ENCODE measurements at places on chromosomes 4 and X.

DNA sequence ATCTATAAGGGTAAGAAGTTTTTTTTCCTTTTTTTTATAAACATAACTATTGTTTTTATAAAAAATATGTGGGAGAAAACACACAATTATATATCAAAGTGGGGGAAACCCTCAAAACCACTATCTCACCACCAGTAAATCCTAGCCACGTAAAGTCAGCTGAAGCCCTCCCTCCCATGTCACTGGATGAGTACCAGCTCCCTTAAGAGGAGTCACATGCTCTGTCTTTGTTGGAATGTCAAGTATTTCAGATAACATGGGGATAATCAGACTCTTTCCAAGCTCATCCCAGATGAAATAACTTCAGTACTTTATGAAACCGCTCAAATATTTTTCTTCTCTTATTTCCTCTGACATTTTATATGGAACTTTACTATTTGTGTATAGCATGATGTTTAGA lies 2.4 kb downstream of the MYOZ2 start:
- DNase-seq: no peak

DNA sequence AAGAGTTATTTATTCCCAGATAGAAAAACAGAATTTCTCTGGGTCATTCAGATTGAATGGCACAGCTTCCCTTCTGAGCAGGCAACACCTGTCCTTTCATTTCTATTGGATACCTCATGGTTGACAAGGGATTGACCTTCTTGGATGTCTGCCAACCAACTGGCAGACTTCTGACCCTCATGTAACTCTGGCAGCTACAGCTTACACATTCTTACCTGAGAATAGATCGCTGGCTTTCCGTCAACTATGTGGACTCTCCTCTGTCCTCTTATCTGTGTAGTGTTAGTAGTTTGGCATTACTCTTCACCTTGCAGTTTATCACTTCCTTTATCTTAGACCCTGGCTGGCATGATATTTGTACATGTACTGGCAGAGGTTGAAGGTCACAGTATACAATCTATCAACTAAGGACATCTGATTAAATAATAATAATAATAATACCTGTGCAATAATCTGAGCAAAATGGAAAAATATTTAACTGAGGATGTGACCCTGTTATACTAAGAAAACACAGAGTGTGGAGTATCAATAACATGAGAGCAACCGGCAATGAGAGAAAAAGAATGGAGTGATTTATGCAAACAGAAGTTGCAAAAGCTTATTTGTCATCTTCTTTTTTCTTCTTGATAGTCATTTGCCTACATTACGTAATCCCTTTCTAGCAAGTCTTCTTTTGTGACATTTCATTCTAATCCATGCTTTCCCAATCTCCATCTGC lies 1118.2 kb downstream of the ARAP2 start:
- DNase-seq: no peak

DNA sequence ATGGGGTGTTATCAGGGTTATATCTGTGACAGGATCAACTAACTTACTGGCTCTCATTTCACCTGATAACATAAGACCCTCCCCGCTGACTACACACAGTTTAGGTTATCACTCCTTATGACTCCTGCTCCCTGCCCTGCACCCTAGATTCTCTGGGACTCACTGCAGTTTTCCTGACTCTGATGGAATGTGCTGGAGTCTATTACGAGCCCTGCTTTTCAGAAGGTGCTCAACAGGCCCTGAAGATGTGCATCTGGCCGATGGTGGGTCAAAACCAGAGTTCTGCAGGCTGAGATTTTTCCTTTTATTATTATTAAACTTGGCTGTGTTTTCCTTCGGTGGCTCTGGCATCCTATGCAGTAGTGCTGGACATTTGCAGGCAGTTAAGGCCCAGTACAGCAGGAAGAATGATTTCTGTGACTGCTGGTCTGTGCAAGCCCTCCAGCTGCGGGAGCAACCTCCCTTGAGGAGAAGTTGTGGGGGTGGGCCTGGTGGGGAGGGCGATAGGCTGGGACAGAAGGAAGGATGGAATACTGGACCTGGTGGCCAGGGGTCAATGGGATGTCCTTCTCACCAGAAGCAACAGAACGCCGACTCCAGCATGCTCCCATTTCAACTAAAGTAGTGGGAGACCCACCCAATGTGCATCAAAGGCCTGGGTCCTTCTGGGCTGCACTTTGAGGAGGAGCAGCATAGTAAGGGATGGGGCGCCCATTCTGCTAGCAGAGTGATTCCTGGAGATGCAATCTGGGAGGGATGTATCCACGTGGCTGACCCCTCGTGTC lies 11.0 kb downstream of the SOD3 start:
- DNase-seq: no peak

GRCh38 chr4:53659112-53659511 lies 67.8 kb upstream of the LNX1 start:
- DNase-seq: no peak

DNA sequence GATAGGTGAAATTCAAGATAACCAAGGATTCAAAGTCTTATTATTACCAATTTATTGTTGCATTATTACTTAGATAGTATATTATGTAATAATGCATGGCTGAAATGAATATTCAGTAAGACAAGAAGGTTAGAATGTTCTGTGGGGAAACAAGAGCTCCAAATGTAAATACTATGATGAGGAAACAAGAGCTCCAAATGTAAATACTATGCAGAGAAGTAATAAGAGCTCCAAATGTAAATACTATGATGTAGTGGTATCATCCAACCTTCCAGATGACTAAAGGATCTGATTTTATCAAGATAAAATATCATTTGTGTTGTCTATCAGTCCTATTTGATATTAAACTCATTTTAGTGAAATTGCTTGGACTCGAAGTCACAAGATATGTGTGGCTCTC lies 82.2 kb upstream of the PCDH18 start:
- no peak for DNase-seq

DNA sequence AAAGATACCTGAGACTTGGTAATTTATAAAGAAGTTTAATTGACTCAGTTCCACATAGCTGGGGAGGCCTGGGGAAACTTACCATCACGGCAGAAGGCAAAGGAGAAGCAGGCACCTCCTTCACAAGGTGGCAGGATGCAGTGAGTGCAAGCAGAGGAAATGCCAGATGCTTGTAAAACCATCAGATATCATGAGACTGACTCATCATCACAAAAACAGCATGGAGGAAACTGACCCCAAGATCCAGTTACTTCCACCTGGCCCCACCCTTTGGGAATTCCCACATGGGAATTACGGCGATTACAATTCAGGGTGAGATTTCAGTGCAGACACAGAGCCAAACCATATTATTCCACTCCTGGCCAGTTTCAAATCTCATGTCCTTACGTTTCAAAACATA lies 514.7 kb upstream of the SPANXN1 start:
- no peak for DNase-seq

DNA sequence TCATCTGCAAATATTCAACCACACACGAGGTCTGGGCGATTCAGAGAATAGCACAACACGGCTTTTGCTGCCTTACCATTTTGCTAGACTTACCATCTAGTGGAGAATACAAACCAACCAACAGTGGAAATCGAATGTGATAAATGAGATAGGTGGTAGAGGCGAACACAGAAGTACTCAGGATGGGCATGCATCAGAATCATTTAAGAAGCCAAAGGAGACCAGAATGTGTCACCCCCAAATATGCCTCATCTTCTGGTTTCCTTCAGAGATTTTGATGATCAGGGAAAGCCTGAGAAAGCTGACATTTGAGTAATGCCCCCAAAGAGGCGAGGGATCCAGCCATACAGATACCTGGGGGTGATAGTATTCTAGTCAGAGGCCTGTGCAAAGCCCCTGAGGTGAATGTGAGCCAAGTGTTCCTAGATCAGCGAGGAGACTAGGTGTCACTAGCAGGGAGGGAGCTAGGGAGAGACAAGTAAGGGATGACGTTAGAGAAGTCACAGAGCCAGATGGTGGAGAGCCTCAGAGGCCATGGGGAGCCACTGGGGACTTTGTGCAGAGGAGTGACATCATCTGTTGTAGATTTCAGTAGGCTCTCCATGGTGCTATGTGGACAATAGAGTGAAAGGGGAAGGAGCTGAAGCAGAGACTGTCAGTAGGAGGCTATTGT lies 1.7 kb downstream of the MTMR1 start:
- no peak for DNase-seq

DNA sequence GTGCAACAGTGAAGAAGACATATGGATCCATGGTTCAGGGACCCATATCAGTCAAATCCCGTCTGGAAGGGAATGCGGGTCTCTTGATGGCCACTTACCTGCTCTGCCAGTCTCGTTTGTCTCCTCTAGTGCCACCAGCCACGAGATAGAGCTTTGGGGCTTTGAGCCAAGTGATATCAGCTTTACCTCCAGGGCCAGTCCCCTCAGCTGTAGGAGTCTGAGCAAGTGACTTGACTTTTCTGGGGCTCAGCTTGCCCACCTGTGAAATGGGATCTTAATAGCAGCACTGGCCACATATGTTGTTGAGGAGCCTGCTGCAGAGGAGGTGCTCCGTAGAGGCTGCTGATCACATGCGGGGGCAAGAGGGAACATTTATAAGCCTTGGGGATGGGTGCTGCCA lies 1.2 kb downstream of the SLC2A9 start:
- no peak for DNase-seq

GRCh38 chr4:183409483-183409882 lies 35.0 kb upstream of the CDKN2AIP start:
- no peak for DNase-seq

- no peak for DNase-seq
These were observed 107.1 kb downstream of the TMEM131L start for GRCh38 chr4:153573221-153573620.

- DNase-seq: no peak
These were observed 183.6 kb downstream of the AFAP1 start for GRCh38 chr4:7756071-7756470.

DNA sequence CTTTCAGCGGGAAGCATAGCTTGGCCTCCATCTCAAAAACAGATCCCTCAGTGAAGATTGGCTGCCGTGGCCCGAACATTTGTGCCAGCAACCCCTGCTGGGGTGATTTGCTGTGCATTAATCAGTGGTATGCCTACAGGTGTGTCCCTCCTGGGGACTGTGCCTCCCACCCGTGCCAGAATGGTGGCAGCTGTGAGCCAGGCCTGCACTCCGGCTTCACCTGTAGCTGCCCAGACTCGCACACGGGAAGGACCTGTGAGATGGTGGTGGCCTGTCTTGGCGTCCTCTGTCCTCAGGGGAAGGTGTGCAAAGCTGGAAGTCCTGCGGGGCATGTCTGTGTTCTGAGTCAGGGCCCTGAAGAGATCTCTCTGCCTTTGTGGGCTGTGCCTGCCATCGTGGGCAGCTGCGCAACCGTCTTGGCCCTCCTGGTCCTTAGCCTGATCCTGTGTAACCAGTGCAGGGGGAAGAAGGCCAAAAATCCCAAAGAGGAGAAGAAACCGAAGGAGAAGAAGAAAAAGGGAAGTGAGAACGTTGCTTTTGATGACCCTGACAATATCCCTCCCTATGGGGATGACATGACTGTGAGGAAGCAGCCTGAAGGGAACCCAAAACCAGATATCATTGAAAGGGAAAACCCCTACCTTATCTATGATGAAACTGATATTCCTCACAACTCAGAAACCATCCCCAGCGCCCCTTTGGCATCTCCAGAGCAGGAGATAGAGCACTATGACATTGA lies 175.4 kb downstream of the FAT4 start:
- DNase-seq: no peak

DNA sequence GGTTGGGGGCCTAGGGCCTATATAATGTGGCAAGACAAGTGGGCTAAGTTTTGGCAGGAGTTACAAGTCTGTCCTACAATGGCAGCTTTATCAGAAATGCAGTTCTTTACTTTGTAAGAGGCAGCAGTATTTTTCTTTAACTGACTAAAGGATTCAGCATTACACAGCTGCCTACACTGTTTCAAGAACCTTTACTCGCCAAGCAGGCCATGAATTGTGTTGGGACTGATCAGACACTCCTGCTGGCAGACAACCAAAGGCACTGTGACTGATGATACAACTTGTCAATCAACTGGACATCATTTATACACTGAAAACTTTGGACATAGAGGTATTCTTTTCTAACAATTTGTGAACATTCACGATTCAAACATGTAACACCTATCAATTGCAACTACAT lies 4.3 kb downstream of the MORC4 start:
- DNase-seq: no peak

DNA sequence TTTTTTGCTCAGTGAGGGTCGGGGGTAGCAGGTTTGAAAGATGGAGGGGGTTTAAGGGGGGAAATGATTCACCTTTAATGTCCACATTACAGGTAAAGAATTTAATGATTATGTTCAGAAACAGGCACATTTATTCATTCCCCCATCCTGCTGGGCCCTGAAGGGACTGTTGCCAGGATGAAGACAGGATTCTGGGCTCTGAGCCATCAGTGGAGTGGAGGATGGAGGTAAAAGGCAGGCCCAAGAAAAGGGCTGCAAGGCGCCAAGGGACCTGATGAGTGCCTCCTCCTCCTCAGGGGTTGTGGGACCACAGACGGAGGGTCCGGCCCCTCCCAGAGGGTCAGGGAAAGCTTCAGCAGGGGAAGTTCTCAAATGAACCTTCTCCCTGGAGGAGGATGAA lies 40.4 kb upstream of the PROM1 start:
- DNase-seq: no peak

GRCh38 chrX:19889582-19890342 lies 2.4 kb upstream of the SH3KBP1 start:
- DNase-seq: no peak

GRCh38 chr4:79585330-79585729 lies 177.3 kb upstream of the GK2 start:
- no peak for DNase-seq

DNA sequence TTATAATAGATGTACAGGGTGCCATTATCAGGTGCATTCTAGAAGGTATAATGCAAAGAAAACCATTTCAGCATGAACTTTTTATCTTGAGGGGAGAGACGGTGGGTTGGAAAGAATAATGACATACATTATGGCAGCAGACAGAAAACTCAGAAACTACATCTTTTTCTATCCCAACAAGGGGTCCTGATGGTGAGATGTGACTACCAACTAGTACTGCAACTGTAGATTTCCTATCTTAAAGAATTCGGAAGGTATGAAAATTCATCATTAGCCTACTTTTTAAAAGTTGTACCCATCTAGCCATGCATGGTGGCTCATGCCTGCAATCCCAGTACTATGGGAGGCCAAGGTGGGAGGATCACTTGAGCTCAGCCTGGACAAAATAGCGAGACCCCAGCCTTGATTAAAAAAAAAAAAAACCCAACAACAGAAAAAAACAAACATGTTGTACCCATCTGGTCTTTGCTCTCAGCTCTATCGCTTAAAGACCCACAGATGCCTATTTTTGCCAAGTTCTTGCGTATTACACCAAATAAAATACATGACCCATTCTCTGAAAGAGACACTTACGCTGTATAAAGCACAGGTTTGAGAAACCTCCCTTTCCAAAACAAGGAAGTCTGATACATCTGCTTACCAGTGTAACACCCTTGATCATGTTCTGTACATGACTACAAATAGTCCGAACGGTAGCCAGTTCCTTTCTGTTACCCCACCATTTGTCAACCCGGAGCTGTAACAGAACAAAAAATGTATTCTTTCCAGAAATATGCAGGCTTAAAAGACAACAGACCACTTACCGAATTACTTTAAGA lies 1.6 kb downstream of the RPL9 start:
- DNase-seq: no peak

- DNase-seq: no peak
These were observed 85.5 kb downstream of the BMPR1B start for GRCh38 chr4:94843216-94843615.

GRCh38 chrX:108468486-108468885 lies 28.8 kb downstream of the COL4A5 start:
- no peak for DNase-seq

GRCh38 chrX:40581336-40581920 lies 658 bp downstream of the ATP6AP2 start:
- DNase-seq: no peak

Data from cortex of kidney (tissue), 1 donor.